ENCODE measurements at places on chromosomes 7 and 10.

- DNase-seq: no peak
Measured at GRCh38 chr10:82938331-82938730, 1063.3 kb downstream of the NRG3 start.

- DNase-seq: no peak
Measured at GRCh38 chr10:1411451-1411850, 325.9 kb downstream of the ADARB2 start.

DNA sequence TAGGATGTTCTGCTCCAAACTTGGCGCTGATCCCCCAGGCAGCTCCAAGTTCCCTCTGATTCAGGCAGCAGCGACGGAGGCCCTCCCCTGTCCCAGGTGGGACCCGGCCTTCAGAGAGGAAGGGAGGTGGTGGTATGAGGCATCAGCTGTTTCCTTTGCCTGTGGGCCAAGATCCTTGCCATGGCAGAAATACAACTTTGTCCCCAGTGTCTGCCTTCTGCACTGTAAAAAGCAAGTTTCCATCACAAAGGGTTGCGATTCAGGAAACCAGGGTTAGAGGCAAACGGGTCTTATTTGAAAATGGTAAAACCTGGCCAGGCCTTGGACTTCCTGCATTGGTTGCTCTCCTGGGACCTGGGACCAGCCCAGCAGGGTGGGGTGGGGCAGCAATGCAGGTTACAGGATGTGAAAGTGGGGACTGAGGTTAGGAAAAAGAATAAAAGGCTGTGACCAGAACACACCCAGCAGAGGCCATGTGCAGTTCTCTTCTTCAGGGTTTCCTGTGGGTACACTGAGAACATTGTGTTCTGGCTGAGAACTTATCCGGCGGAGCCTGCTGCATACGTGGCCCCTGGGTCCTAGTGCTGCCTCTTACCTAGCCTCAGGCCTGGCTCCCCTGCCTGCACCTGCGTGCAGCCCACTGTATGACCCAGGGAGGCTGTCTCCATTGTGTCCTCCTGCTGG, 25.1 kb upstream of the DDIT4 start:
- DNase-seq: no peak

DNA sequence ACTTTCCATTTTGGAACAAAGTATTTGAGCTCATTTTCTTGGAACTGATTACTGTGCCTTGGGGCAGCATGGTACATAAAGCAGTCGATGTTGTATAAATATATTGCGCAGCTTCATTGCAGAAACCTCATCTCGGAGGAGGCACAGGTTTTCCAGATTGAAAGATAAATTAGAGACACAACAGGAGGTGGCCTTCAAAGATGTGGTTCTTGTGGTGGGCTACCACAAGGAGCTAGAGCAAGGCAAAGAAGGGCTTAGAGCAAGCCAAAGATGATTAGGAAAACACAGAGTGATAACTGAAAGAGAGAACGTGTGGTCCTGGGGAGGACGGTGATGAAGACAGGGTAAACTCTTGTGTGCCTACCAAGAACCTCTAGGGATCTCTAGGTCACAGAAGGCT, 169.1 kb upstream of the TNS3 start:
- DNase-seq: no peak

GRCh38 chr10:121138918-121139317, 287.8 kb downstream of the WDR11 start:
- no peak for DNase-seq

DNA sequence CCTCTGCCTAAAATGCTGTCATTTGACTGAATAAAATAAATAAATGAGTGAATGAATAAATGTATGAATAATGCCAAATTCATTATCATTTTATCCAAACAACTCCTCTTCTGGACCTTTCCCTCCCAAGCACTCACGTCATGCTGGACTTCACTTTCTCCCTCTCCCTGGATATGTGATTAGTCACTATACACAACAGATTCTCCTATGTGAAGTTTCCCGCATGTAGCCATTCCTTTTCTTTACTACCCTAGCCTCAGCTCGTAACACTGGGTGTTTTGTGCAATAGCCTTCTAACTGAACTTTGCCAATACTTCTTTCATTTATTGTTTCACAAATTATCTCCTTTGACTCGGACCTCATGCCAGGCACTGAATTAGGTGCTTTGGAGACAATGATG, 87.6 kb upstream of the IL6 start:
- no peak for DNase-seq

GRCh38 chr10:82420001-82420400, 545.0 kb downstream of the NRG3 start:
- no peak for DNase-seq

GRCh38 chr7:78179211-78179610, 380.6 kb downstream of the PHTF2 start:
- DNase-seq: no peak

- DNase-seq: no peak
Measured at GRCh38 chr10:97598407-97599271, 9.1 kb downstream of the C10orf62 start.

GRCh38 chr7:47185170-47185569, 396.7 kb downstream of the TNS3 start:
- no peak for DNase-seq

- no peak for DNase-seq
Measured at GRCh38 chr10:28684986-28685580, 7.8 kb downstream of the BAMBI start.

GRCh38 chr7:75667938-75668337, 70.8 kb downstream of the HIP1 start:
- DNase-seq: no peak

GRCh38 chr7:17651863-17652385, 288.4 kb downstream of the SNX13 start:
- DNase-seq: no peak

GRCh38 chr7:42345478-42346299, 108.7 kb upstream of the GLI3 start:
- no peak for DNase-seq

DNA sequence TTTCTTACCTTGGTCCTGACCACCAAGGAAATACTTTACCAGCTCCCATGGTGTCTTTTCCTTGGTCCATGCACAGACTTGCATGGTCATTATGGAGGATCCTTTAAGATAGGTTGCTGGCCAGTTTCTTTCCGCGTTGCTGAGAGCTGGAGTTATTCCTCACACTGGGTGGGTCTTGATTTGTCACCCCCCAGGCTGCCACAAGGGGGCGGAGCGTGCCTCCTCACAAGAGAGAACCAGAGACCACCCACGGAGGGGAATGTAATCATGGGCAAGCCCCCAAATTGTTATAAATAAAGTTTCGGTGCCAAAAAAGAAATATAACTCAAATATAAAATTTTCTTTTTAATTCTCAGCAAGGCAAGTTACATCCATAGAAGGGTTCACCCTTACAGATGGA, 10.5 kb upstream of the TRIM24 start:
- no peak for DNase-seq

DNA sequence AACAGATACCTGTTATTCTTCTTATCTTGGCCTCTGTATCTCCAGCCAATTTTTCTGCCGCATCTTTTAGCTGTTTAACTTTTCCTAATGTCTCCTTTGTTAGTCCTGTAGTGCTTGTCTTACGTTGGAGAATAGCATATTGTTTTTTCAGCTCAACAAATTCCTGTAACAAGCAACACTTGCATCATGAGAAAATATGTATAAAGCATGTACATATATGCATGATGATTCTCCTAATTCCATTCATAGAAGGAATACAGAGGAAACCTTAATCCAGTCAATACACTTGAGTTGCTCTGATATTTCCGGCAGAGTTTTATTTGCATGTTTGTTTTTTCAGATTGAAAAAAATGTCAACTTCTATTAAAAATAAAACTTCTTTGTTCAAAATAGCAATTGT, 26.1 kb upstream of the LAMB1 start:
- no peak for DNase-seq

DNA sequence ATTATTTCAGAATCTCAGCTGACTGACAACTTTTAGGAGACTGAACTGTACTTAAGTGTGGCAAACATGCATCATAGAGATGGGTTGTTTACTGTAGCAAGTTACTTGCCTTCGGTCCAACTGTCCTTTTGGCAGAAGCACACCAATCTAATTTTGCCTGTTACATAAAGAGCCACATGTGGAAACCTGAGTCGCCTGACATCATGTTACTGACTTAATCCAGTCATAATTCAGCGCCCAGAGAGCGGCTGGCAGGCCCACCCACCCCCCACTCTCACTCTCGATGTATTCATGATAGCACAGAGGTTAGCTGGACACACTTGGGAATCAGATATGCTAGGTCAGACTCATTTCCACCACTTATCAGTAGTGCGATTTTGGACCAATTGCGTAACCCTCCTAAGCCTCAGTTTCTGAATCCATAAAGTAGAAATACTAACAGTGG, 57.3 kb upstream of the CAPZA2 start:
- DNase-seq: no peak

GRCh38 chr7:87648316-87648715, 20.1 kb downstream of the RUNDC3B start:
- DNase-seq: no peak

DNA sequence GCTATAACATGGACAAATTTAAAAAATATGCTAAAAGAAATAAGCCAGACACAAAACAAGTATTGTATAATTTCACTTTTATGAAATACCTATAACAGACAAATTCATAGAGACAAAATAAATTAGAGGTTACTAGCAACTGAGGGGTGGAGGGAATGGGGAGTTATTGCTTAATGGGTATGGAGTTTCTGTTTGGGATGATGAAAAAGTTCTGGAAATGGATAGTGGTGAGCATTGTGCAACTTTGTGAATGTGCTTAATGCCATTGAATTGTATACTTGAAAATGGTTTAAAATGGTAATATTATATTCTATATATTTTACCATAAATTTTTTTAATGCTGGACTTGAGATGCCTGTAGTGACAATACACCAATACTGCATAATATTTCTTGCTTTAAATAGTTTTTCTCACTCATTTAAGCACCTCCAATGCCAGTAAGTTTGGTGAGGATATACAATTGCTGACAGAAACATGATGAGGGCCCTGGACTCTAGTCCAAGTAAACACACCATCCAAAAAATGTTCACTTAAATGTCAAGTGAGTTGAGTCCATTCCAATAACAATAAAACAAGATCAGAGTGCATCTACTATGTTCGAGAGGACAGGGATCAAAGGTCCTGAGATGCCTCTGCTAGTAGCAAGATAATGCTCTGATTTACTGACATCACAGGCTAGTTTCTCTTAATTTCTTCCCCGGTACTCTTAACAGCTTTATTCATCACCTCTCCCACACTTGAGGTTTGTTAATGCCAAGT, 71.9 kb downstream of the NT5C2 start:
- DNase-seq: no peak

DNA sequence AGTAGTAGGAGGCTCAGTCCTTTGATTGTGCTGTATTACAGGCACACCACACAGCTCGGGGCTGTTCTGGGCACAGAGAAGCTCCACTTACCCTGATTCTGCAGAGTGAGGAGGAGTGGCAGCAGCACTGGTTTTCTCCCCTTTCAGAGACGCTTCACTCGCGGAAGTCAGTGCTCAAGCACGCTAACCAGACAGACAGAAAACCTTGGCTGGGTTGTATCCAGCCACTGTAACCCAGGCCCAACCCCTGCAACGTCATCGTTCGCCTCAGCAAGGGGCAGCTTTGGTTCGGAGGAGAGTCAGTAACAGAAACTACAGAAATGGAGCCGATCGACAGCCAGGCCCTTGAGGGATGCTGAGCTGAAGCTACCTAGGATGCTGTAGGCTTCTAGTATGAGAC, 171.0 kb downstream of the SLC16A9 start:
- DNase-seq: no peak

DNA sequence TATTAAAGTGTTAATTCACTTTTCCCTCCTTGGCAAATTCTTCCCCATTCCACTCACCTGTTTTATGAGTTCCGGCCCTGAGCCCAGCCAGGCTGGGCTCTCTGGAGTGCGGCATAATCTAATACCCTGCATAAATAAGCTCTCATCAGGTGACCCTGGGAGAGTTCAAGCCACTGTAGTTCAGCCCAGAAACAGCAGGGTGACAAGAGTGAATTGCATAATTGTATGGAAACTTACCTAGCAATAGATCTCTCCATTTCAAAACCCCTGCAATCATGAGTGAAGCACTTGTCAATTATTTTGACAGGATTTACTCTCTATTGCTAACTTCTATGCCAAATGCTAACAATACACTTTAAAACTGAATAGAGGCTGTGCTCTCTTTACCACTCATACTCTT, 94.7 kb downstream of the OSBPL3 start:
- no peak for DNase-seq

GRCh38 chr10:49005270-49005669, 65.6 kb upstream of the LRRC18 start:
- no peak for DNase-seq

- no peak for DNase-seq
Measured at GRCh38 chr10:36042135-36042534, 400.0 kb upstream of the FZD8 start.

- DNase-seq: no peak
Measured at GRCh38 chr7:77239471-77239870, 39.9 kb upstream of the FGL2 start.

DNA sequence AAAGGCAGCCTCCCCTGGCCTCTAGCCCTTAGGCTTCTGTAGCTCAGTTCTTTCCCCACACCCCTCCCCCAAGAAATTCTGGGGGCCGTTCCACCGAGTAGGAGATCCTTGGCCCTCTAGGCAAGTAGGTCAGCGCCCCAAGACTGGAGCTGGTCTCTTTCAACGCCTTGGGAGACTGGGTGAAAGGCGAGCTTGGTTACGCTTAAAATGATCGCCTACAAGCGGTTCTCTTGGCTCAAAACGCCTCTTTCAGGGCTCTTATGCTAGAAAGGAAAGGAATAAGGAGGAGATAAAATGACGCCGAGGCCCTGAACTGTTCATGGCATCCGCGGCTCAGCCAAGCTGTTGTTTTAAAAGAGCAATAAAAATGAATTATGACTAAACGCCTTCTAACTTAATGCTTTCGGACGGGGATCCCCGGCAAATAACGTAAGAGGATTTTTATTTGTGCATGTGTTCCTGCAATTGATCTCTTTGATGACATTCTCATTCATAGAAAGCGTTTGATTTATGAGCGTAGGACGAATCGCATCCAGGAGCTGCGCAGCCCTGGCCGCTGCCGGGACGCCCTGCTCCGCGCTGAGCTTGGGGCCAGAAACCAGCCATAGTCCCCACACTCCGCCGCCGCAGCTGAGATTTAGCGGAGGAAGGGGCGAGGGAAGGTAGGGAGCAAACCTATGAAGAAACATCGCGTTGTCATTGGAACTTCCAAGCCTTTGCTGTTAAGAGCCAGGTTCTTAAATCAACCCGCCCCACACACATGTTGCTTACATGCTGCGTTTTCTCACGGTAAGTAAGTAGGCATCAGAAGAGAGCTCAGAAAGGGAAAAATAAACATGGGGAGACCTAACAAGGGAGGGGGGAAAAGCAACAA, 3.0 kb upstream of the HOXA1 start:
- DNase-seq: no peak

DNA sequence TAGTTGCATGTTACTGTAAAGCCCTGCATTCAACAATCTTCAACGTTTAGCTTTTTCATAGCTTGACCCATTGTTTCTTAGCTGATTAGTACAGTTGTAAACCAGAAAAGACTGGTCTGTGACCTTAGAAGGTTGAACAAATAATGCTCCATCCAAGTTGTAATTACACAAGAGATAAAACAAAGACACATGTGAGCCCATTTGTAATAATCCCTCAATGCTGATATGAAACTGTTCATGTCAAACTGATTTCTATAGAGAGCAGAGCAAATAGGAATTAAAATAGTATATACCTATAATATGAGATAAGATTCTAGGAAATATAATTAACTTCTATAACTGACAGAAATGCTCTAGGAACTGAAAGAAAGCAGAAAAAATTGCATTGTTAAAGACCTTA, 94.7 kb upstream of the SLC25A13 start:
- no peak for DNase-seq

- DNase-seq: no peak
Measured at GRCh38 chr7:73438547-73439409, 5.2 kb downstream of the FZD9 start.

Data from activated CD8-positive, alpha-beta memory T cell treated with anti-CD3 and anti-CD28 coated beads for 48 hours (primary cell).